Esophagus squamous epithelium (tissue), 5 donors: ENCODE measurements at places on chromosomes 6 and 20.

DNA sequence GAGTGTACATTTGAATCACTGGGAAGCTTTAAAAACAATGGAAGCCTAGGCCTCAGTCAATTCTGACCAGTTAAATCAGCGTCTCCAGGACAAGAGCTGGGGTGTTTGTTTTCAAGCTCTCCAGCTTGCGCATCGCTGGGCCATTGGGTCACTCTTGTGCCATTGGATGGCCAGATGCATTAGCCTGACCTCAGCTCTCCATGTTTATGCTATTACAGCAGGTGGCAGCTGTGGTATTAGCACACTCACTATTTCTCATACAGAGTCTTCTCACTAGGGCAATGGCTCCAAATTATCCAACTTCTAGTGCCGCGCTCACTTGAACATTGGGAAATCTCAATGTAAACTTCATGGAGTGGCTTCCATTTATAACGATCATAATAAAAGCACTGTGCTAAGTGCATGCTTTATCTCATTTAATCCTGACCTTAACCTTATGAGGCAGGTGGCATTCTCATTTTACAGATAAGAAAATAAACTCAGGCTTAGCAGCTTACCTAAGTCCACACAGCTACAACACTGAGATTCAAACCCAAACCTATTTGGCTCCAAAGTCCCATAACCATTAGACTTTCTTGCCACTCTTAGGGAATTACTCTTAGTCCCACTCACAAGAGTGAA, 108.8 kb downstream of the PPP1R14C start:
- DNase-seq, result no peak

- no peak for DNase-seq
Measured at GRCh38 chr6:39950125-39950720, 16.0 kb upstream of the MOCS1 start.

GRCh38 chr20:21509597-21510371, 4.1 kb downstream of the NKX2-2 start:
- DNase-seq, result no peak

GRCh38 chr6:144647406-144647964, 362.4 kb downstream of the UTRN start:
- DNase-seq, result no peak

GRCh38 chr6:298233-299103, 6.2 kb downstream of the DUSP22 start:
- no peak for DNase-seq

DNA sequence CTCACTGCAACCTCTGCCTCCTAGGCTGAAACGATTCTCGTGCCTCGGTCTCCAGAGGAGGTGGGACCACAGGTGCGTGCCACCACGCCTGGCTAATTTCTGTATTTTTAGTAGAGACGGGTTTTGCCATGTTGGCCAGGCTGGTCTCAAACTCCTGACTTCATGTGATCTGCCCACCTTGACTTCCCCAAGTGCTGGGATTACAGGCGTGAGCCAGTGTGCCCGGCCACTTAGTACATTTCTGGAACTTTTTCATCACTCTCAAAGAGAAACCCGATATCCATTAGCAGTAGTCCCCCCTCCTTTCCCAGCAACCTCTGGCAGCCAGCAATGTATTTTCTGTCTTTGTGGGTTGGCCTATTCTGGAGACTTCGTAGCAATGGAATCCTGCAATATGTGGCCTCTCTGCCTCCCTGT, 109.8 kb downstream of the JARID2 start:
- DNase-seq, result no peak

GRCh38 chr20:58139849-58140786, 88.3 kb downstream of the ANKRD60 start:
- no peak for DNase-seq

DNA sequence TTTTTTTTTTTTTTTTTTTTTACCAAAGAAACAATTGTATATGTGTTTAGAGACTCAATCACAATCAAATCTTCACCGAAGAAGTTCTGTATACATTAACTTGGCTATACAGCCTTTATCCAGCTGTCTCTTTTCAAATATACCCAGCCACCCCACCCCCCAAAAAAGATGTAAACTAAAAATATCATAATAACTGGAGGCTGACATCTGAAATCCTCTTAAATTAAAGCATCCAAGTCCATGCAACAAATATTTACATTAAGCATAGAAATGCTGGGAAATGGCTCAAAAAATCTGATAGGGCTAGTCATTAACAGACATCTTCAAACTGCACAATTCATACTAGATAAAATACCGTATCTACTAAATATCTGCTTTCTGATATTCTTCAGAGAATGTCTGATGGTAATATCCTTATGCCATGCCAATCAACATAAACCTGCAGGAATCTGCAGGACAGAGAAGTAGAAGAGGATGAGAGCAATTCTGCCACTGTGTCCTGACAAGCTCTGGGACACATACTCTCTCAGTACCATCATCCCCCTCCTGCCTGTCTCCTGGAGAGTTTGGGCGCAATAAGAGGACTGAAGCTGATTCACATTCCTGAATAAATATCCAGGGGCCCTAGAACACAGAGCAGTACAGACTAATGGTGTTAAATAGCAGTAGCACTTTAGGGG, 152.4 kb downstream of the KIF6 start:
- DNase-seq, result no peak

GRCh38 chr6:43887906-43888683, 118.1 kb downstream of the VEGFA start:
- no peak for DNase-seq

DNA sequence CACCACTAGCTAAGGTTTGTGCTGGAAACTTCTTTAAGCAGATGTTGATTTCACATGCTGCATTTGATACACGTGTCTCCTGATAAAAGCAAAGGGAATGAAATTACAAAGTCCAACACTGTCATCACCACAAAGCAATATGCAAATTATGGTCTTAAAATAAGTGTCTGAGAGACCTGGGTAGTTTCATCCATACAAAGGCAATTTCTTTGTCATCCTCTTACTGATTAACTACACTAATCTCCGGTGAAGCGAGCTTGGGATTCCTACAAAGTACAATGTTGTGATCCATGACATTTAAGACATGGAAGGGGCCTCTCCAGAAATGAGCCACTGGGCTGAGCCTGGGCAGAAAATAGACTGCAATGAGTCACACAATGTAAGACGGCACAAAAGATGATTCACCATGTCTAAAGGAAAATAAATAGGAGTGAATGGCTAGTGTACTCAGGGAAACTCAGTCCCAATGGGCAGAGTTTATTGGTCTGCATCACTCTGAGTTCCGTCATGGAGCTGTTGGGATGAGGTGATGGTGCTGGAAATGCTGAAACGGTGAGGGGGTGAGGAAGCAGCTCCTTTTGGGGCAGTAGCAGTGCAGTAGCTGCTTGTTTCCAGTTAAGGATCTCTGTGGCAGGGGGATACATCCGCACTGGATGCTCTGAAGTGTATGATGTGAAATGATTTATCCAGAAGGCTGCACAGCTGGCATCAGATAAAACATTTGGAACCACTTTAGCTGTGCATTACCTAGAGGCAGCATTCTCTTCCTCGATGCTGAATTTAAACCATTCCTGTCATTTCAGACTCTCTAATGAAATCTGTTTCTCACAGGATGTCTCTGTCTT, 103.3 kb downstream of the IBTK start:
- DNase-seq, result no peak

- DNase-seq, result no peak
Measured at GRCh38 chr6:117553142-117553541, 49.2 kb downstream of the GOPC start.

GRCh38 chr6:36738108-36738507, 40.5 kb downstream of the RAB44 start:
- no peak for DNase-seq

DNA sequence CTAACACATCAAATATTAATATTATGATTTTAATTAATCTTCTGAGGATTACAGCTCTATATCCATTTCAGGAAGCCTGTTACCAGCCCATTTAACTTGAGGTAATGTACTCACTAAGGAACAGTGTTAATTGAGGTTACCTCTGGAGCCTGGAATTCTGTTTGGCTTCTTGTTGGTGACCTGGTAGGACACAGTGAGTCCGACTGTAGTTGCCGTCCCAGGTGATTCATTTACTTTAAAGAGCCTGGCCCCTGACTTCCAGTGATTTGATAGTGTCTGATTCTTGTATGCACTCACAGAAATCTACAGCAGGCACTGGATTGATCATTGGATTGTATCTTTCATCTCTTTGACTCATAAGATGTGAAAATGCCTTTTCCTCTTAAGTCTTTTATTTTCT, 34.0 kb downstream of the IGF2R start:
- no peak for DNase-seq

- no peak for DNase-seq
Measured at GRCh38 chr20:31913431-31914157, 38.3 kb downstream of the PDRG1 start.

GRCh38 chr6:36337814-36338213, 1.1 kb upstream of the BNIP5 start:
- no peak for DNase-seq

DNA sequence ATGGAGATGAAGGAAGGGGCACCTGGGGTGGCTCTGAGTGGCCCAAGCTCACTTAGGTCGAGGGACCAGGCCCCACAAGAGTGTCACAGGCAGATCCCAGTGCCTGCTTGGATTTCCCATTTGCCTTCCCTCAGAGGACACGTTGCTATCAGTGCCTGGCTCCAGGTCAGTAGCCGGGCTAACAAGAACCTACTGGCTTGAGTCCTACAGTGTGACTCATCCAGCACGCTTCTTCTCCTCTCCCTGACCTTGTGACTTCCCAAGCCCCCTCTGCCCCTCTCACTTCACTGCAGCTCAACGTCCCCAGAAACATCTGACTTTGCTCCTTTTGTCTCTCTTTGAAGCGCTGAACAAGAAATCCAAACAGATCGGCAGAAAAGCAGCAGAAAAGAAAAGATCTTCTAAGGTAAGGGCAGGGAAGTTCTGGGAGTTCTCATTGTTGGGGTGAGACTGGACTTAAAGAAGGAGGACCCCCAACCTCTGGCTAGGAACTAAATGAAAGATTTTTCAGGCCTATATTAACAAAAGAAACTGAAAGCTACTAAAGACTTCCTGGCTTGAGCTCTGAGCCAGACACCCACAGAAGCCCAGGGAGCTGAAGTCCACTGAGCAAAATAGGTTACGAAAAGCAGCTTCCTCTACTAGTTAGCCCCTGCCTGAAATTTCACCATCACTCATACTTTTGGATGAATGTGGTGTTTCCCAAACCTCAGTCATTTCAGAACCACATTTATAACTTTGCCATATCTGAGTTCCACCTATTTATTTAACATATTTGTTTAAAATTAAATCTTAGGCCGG, 21.5 kb downstream of the ASIP start:
- no peak for DNase-seq

DNA sequence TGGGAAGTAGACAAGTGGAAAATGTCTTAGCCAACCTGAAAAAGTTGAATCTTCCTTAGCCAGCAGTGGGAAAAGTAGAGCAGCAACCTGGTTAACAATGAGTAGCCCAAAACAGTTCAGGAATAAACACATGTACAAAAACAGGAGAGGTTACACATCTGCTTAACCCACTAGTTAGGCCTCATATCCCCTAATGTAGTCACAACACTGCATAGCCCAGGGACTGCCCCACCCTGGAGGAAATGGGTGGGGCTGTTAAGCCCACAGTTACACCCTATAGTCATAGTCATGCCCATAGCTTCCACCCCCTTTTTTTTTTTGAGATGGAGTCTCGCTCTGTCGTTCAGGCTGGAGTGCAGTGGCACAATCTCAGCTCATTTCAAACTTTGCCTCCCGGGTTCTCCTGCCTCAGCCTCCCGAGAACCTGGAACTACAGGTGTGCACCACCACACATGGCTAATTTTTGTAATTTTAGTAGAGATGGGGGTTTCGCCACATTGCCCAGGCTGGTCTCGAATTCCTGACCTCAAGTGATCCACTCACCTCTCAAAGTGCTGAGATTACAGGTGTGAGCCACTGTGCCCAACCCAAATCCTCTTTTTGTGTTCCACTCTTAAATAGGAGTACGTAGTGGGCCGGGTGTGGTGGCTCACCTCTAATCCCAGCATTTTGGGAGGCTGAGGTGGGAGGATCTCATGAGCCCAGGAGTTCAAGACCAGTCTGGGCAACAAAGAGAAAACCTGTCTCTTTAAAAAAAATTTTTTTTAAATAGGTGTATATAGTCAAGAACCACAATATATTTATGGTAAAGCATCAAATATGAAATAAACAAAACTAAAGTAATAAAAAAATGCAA, 24.5 kb downstream of the ILRUN start:
- no peak for DNase-seq

- DNase-seq, result no peak
Measured at GRCh38 chr20:3716195-3716834, 3.9 kb upstream of the SIGLEC1 start.

DNA sequence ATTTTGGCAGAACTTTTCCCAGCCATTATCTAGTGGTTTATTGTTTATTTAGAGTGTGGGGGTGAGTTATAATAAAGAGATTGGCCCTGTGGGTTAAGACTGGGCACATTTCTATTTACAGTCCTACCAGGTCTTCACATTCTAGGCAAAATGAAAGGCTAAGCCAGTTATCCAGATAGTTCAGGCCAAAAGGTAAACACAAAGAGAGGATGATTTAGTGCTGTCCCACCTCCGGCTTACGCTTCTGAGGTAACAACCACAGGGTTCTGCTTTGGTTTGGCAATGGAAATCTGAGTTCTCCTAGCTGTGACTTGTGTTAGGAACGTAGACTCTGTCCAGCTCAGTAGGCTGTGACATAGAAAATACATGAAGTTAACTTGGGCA, 50.3 kb upstream of the PTPRK start:
- DNase-seq, result no peak

DNA sequence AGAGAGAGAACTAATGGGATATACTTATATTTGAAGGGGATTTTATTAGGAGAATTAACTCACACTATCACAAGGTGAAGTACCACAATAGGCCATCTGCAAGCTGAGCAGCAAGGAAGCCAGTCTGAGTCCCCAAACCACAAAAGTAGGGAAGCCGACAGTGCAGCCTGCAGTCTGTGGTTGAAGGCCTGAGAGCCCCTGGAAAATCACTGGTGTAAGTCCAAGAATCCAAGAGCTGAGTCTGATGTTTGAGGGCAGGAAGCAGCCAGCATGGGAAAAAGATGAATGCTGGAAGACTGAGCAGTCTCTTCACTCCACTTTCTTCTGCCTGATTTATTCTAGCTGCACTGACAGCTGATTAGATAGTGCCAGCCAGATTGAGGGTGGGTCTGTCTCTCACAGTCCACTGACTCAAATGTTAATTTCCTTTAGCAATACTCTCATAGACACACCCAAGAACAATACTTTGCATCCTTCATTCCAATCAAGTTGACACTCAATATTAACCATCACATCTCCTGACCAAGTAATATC, 823.9 kb downstream of the PHF3 start:
- no peak for DNase-seq

DNA sequence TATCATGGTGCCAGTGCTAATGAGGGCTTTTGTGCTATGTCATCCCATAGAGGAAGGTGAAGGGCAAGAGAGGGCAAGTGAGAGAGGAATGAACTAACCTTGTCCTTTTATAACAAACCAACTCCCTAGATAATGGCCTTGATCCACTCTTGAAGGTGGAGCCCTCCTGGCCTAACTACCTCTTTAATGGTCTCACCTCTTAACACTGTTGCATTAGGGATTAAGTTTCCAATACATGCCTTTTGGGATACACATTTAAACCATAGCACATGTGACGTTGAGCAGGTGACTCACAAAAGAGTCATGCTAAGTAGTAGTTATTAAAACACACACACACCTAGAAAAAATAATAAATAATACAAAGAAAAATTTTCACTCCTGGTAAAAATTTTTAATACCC, 36.9 kb downstream of the CCN2 start:
- no peak for DNase-seq
